ENCODE measurements at places on chromosomes 1 and 21. TPM values are rescaled to one million over a fixed set of nuclear protein-coding genes. Genes with fewer than 3 reads are reported as not detected.

Gene CRNN
- not detected for total RNA-seq

DNA sequence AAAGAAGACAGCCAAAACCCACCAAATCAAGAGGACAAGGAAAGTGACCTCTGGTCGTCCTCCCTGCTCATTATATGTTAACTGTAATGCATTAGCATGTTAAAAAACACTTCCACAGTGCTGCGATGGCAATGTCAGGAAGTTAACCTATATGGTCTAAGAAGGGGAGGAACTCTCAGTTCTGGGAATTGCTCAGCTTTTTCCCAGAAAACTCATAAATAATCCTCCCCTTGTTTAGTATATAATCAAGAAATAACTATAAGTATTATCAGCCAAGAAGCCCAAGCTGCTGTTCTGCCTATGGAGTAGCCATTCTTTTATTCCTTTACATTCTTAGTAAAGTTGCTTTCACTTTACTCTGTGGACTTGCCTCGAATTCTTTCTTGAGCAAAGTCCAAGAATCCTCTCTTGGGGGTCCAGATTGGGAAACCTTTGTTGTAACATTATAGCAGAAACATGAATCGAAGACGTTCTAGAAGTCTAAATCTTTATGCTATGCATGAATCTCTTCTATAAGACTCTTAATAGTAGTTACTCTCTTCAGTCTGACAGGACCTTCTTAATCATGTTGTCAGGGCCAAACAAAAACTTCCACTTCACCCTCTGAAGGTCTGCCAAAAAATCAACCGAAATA, 110.0 kb upstream of the VANGL1 start:
- no peak for DNase-seq

Gene KIF17
- 1.3 TPM for total RNA-seq

Gene NHLH2
- not detected for total RNA-seq

DNA sequence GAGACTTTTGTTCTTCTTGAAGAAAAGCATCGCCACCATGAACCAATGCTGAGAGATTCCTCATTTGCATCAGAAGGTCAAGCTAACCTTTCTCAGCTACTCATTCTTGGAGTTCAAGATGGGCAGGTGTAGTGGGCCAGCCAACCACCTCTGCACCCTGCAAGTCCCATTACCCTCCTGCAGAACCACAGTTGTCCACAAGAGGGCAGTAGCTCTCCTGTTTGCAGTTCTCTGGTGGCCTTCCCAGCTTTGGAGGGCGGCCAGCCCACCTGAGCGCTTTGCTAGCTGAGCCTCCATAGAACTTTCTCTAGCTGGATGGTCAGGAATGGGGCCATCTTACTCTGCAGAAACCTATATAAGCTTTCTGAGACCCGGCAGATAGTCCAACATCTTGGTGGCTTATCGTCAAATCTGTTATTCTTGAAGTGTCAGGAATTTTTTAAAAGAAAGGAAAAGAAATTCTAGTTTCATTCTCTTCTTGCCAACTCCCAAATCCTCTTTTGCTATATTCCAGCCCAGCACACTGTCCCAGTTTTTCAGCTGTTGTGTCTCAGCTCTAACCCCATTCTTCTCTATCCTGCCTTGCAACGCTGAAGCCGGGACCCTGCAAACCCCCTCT, 11.0 kb upstream of the LMX1A start:
- no peak for DNase-seq

Gene FCAMR
- total RNA-seq = not detected

GRCh38 chr1:224203243-224204016, 20.4 kb downstream of the DEGS1 start:
- no peak for DNase-seq

GRCh38 chr1:57916041-57916440, 492.2 kb upstream of the DAB1 start:
- DNase-seq = no peak

DNA sequence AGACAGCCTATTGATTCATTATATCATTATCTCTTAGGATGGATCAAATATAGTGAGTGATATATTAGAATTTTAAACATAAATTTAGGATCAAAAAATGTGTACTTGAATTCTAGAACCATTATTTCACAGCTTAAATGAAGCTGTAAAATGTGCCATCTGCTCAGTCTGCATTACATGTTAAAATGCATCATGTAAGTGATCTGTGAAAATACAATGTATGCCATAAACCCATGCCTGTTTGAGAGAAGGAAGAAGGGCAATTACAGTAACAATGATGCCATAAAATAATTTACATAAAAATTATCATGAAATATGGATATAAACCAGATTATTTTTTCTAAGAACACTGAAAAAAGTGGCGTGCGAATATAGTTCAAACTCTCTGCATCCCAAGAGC, 1066.0 kb upstream of the ADGRL4 start:
- DNase-seq = no peak

Gene PIGM
- total RNA-seq = 6.9 TPM

GRCh38 chr1:156527584-156527983, 27.0 kb upstream of the MEF2D start:
- DNase-seq = no peak

Gene TMEM82
- not detected for total RNA-seq

Gene NUCKS1
- 203 TPM for total RNA-seq

- DNase-seq = no peak
Observed at GRCh38 chr1:56493826-56494225, 85.5 kb downstream of the PLPP3 start.

Gene LCE1C
- total RNA-seq = not detected

DNA sequence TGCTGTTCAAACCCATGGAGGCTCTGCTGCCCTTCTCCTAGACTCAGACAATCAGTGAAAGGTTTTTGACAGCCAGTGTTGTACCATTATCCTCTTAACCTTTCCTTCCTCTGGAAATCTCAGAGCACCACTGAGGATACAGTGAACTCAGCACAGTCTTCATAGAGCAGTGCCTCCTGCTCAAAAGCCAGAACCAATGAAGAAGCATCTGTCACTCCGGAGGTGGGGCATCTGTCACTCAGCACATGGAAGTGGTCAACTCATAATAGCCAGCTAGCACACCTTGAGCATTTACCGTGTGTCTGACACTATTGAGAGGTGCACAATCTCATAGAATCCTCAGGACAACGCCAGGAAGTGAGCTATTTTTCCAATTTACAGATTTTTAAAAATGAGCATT, 62.4 kb downstream of the NMNAT2 start:
- no peak for DNase-seq

DNA sequence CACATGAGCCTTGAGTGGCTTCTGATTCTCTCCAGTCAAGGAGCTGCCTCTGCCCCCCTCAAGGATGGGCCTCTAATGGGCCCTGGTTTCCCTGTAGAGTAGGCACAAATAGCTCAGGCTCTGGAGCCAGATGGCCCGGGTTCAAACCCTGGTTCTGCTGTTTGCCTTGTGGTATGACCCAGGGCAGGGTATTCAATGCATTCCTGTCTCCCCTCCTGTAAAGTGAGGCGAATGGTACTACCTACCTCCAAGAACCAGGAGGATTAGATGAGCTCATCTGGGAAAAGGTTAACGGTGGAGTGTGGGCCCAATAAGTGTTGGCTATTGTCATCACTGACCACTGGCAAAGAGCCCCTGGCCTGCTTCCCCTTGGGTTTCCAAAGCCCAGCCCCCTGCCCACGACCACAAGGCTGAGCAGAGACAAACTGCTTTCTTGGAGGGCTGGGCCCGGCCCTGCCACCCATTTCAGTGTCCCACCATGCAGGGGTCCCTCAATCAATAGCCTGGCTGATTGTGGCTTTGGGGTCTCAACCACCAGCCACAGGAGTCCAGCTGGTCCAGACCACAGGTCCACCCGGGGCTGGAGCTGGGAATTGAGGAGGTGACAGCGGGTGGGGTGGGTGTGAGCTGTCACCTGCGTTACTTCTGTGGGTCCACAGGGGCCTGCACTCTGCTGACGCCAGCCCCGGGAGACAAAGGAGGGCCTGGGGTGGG, 115.6 kb upstream of the RUNX3 start:
- peak; percentile 75 for DNase-seq

DNA sequence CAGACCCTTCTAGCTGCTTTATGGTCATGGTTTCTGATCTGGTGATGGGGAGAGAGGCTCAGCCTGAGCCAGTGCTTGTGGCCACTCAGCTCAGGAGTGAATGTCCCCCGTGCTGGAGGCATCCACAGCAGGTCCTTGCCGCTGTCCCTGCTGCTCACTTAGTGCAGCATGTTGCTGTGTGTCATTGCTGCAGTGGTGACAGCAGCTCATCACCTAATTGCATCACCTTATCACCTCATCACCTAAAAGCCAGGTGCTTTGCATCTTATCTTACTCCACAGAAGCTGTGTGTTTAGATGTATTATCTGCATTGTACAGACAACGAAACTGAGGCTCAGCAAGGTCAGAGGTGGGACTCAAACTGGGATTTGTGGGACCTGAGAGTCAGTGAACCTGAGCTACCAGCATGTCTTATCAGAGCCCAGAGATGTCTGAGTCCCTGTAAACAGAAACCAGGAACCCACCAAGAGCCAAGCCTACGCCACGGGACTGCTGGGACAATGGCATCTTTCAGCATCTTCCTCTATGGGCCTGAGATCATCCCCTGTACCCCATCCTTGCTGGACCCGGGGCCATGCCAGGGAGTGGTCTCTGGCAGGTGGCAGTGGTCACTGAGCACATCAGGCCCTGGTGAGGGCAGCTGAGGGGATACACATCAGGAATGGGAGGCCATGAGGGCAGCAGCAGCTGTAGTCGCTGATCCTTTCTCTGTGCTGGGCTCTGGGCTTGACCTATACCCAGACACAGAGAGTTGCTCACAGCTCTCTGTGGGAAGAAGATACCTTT, 6.5 kb downstream of the PODN start:
- peak; percentile 75 for DNase-seq

Data from chondrocyte (in vitro differentiated cells).